PC-9 (cell line): ENCODE measurements at places on chromosomes 5 and 9. TPM values are rescaled to one million over a fixed set of nuclear protein-coding genes. Genes with fewer than 3 reads are reported as not detected.

DNA sequence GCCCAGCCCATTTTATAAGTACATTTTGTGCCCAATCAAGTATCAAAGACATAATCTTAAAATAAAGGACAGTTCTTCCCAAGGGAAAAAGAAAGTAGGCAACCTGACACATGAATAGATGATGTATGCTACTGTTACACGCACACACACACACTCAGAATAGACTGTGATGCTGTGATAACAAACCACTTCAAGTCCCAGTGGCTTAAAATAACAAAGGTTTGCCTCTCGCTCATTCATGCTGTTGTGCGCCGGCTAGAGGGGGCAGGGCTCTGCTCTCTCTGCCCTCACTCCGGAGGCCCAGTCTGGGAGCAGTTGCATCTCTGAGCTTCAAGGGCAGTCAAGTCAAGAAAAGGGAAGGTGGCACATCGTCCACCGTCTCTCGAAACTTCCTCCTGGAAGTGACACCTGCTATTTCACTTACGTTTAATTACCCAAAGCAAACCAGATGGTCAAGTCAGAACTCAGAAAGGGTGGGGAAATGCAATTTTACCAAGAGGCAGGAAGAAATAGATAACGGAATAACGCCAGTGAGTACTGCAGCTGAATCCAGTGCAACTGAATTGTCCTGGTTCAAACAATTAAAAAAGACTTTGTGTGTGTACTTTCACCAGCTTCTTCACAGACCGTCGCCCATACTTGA, 43.3 kb downstream of the ANKRD33B start:
- no peak overlapping the region for H3K4me3 ChIP-seq
- peaks cover 3% of the 10 kb centered on the region for H3K4me1 ChIP-seq
- no peaks in the 10 kb centered on the region for H3K27me3 ChIP-seq
- no peaks in the 10 kb centered on the region for H3K36me3 ChIP-seq
- H3K27ac ChIP-seq: no peak overlapping the region
- DNase-seq: no peak

- H3K4me3 ChIP-seq: no peak overlapping the region
- H3K27ac ChIP-seq: no peak overlapping the region
- no peaks in the 10 kb centered on the region; the same call in 1 of the 2 replicates for H3K36me3 ChIP-seq
- H3K27me3 ChIP-seq: no peaks in the 10 kb centered on the region
- H3K4me1 ChIP-seq: no peaks in the 10 kb centered on the region
These were observed 18.8 kb downstream of the SMIM32 start for GRCh38 chr5:136174021-136174659.

DNA sequence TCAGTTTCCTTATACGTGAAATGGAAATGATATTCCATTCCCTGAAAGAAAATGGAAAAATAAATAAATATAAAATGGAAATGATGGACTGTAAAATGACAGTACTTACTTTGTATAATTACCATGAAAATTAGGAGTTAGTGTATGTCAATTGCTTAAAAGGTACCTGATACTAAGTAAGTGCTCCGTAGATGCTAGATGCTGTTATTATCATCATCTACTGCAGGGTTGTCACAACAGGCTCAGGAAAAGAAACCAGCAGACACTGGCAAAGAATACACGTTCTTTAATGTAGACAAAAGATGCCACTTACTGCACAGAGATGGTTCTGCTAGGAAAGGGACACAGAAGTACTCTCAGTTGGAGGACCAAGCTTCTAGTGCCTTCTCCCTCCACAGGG, 64.0 kb upstream of the KCNN2 start:
- H3K27me3 ChIP-seq: no peaks in the 10 kb centered on the region; the same call in 1 of the 2 replicates
- H3K27ac ChIP-seq: no peak overlapping the region
- no peaks in the 10 kb centered on the region for H3K36me3 ChIP-seq

DNA sequence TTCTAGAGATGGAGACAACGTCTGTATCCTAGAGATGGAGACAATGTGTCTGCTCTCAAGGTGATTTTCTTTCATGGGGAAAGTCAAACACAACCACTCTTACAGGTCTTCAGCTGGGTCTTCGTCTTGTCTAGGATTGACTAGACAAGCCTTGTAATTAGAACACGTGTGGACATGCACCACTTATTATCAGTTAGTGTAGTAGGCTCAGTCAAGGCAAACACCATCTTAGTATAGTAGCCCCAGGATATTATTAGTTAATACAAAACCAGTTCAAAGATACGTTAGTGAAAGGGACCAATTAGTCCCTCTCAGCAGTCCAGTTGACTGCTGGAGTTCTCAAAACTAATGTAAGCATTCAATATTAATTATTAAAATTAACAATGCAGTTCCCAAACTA, 15.1 kb upstream of the CCL28 start:
- H3K4me1 ChIP-seq: peaks cover 62% of the 10 kb centered on the region
- DNase-seq: no peak
- H3K27ac ChIP-seq: peak overlapping the region; percentile 81
- H3K4me3 ChIP-seq: no peak overlapping the region
- H3K27me3 ChIP-seq: no peaks in the 10 kb centered on the region

DNA sequence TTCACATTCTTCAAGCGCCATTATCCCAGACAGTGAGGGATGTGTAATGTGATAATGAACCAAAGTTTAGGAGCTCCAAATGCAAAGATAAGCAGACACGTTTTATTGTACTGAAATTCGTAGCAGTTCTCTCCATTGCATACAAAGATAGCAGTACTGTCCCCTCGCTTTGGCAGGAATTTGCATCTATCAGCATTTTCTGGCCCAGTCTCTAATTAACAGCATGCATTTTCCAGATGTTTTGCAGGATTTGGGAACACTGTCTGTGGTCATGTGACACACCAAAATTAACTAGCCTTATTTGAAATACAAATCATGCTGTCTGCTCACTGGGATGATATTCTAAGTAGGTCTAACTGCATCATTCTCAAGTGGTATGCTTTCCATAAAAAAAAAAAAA, 235.9 kb upstream of the TRPM3 start:
- H3K4me1 ChIP-seq: no peaks in the 10 kb centered on the region
- no peaks in the 10 kb centered on the region for H3K27me3 ChIP-seq
- H3K4me3 ChIP-seq: no peak overlapping the region
- H3K36me3 ChIP-seq: no peaks in the 10 kb centered on the region

DNA sequence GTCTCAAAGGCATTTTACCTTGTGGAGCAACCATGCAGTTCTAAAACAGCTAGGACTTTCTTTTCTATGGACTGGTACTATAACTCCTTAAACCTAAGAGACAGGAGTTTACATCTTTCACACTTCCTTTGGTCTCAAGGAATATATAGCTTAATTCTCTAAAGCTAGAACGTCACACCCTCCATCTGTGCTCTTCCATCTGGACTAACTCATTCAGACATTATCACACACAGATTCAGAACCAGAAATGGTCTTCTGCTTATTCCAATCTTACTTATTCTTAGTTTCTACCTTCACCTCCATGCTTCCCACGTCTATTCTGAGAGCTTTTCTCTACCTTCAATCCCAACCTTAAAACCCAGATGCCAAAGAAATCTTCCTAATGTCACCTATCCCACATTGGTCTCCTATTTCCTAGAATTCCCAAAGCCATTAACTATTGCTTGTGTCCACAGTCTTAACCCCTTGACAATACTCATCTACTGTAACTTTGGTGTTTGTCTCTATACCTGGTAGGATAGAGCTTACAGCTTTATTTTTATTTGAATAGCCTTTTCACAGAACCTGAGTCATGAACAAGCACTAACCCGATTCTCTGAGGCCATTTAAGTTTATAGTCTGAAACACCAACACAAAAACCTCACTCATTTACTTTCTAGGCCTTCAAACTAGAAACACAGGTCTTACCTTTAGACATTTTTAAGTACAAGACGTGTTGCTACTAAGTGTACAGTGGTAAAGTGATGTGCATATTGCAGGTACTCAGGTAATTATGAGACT, 22.8 kb downstream of the CSNK1A1 start:
- no peak for DNase-seq
- peaks cover 22% of the 10 kb centered on the region for H3K4me1 ChIP-seq
- H3K4me3 ChIP-seq: no peak overlapping the region

GRCh38 chr5:122164070-122164435, 34.7 kb downstream of the ZNF474 start:
- H3K27ac ChIP-seq: peak overlapping the region; percentile 80
- H3K36me3 ChIP-seq: no peaks in the 10 kb centered on the region
- DNase-seq: no peak
- H3K27me3 ChIP-seq: no peaks in the 10 kb centered on the region

- H3K4me1 ChIP-seq: no peaks in the 10 kb centered on the region
- DNase-seq: no peak
- H3K36me3 ChIP-seq: no peaks in the 10 kb centered on the region
- H3K27ac ChIP-seq: no peak overlapping the region
These were observed 169.8 kb upstream of the GRAMD2B start for GRCh38 chr5:126253406-126253805.

DNA sequence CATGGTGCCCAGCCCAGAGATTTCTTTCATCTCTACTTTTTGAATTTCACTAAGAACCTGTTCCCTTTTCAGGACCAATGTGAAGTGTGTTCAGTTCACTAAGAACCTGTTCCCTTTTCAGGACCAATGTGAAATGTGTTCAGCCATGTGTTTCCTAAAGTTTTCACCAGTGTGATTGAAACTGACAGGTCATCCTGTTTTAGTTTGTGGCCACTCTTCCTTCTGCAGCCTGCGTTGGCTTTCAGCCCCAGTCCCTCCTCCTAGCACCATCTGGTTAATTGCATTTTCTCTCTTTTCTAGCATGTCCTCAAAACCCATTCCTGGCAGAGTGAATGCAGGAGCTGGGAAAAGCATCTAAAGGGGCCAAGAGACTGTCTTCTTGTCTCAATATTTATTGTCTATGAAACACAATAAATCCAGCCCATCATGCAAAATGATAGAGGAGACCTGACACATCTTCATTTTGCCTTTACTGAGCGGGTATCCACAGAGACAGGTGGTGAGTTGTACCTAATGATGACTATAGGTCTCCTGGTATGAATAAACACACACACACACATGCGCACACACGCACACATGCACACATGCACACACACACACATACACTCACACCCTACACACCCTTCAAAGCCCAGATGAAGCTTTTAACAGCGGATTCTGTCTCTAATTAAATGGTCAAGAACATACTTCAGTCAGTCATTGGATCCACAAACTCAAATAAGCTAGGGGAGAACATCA, 6.1 kb upstream of the PANK3 start:
- no peaks in the 10 kb centered on the region for H3K27me3 ChIP-seq
- DNase-seq: no peak
- H3K36me3 ChIP-seq: no peaks in the 10 kb centered on the region
- no peak overlapping the region for H3K27ac ChIP-seq
- peaks cover 19% of the 10 kb centered on the region for H3K4me1 ChIP-seq
- no peak overlapping the region for H3K4me3 ChIP-seq

The SPINK7 gene
- not detected in 2 replicates for total RNA-seq

The PDE6A gene
- total RNA-seq: 0.35 and 0.50 TPM in 2 replicates

The CD274 gene
- 2.3 and 4.4 TPM in 2 replicates for total RNA-seq

The IL6ST gene
- total RNA-seq: 52.2 and 60.2 TPM in 2 replicates

The CATSPER3 gene
- 0.57 and 0.68 TPM in 2 replicates for total RNA-seq
